ENCODE measurements at places on chromosomes 2 and 18.

DNA sequence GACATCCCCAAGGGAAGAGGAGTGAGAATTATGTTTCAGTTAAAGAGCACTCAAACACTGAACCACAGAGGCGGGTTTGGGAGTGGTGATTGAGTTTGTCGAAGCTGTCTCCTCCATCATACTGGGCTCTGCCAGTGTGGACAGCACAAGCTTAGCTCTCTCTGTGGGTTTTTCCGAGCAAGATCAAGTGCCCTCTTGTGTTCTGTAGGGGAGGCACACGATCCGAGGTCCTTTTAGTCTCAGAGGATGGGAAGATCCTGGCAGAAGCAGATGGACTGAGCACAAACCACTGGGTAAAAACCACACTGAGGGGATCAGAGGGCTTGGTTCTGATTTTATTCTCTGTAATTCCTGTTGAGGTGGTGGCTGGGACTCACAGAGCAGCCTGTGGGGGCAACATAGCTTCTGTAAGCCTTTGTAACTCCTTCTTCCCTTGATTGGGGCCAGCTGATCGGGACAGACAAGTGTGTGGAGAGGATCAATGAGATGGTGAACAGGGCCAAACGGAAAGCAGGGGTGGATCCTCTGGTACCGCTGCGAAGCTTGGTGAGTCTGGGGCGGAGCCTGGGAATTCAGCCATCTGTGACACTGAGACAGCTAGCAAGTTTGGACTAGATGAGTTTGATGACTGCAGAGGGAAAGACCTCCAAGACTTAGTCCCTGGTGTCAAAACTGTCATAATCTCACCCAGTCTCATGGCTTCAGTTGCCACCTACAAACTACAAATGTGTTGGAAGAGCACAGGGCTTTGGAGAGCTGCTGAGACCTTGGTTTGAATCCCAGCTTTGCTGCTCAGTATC lies 2.0 kb downstream of the NAGK start:
- no peak for DNase-seq

DNA sequence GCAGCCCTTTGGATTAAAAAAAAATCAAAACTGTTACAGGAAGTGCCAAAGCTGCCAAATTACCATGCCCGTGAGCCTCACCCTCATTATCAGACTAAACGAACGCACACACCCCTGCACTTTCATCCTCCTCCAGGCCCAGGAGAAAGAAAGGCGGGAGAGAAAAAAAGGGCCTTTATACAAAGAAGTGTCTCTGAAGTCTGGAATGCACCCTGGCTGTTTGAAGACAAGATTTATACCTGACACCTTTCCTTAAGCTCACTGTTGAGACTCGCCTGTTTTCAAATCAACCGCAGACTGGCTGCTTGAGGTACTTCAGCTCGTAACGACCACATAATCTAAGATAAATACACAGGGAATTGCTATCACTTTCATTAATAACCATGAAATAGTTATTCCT lies 31.0 kb downstream of the EDAR start:
- no peak for DNase-seq

DNA sequence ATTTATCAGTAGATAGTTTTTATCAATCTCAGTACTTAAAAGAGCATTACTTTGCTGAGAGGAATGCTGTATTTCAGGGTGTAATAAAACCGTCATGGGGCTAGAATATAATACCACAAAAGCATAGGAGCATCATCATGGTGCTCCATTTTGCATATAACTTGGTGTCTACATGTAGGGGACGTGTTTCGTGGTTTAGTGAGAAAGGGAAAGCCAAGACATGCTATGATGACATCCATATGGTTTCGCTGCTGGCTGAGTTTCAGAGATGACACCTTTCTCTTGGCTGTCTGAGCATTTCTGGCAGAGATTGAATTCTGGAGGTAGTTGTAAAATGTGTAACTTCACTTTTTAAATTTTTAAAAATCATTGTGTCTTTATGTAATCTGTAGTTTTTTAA lies 32.4 kb downstream of the WDR43 start:
- no peak for DNase-seq

DNA sequence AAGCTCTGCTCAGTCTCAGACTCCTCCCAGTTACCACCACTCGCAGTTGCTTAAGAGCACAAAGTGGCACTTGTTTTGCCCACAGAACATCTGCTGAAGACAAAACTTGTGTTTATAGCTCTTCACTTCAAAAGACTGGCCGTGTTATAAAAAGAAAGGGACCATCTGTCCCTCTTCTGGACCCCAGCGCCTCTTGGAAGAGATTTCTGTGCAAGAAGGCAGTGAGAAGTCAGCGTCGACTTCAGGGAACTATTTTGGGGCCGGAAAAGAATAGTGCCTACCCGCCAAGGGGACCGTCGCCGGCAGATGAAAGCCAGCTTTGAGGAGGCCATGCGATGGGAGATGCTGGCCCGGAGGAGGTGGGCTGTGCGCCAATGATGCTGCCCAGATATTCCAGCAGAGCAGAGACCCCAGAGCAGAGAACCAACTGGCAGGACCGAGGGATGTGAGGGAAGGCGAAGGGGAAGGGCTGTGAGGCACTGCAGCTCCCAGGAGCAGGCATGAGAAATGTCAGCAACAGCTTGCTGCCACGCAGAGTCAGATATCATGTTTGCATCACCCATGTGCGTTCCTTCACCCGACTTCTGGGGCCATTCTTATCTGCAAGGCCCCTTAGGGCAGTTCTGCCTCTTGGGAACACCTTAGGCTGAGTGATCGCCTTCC lies 270.9 kb downstream of the ATAD2B start:
- DNase-seq, result no peak

DNA sequence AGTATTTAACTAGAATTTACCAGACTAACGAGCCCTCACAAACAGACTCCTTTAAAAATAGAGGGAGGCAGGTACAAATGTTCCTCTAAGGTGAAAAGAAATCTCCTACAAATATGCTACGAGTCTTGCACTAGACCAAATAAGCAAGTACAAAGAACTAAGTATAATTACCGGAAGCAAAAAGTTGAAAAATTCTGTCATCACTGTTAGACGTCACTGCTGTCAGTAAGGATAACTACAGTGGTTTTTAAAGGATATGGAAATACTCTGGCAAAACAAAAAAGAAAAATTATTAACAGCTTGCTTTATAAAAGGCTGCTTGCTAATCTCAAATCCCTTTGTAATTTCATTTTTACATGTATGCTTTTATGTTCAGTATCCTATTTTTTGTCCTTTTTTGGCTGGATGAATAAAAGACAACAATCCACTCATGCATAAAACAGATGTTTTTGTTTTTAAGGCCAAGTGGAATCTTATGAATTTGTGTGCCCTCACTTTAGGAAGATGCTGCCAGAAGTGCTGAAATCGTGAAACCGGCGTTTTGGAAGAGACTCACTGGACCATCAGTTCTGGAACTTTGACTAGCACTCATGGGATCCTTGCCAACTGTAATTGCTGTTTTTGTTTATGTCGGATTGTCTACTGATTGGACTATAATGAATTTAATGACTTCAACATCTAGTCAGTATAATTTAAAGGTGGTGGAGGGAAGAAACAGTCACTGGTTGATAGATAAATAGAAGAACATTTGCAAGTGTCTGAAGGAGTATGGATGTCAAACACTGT lies 6.7 kb downstream of the ZNF521 start:
- DNase-seq, result no peak

DNA sequence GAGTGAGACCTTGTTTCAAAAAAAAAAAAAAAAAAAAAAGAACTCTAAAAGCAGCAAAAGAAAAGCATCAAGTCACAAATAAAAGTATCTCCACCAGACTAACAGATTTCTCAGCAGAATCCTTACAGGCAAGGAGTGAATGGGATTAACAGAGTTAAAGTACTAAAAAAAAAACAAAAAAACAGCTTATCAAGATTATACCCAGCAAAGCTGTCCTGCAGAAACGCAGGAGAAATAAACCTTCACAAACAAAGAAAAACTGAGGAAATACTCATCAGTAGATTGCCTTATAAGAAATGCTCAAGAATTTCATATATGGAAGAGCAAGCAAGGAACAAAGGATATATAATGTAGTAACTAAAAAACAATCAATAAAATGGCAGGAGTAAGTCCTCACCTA lies 35.6 kb downstream of the USP34 start:
- no peak for DNase-seq

DNA sequence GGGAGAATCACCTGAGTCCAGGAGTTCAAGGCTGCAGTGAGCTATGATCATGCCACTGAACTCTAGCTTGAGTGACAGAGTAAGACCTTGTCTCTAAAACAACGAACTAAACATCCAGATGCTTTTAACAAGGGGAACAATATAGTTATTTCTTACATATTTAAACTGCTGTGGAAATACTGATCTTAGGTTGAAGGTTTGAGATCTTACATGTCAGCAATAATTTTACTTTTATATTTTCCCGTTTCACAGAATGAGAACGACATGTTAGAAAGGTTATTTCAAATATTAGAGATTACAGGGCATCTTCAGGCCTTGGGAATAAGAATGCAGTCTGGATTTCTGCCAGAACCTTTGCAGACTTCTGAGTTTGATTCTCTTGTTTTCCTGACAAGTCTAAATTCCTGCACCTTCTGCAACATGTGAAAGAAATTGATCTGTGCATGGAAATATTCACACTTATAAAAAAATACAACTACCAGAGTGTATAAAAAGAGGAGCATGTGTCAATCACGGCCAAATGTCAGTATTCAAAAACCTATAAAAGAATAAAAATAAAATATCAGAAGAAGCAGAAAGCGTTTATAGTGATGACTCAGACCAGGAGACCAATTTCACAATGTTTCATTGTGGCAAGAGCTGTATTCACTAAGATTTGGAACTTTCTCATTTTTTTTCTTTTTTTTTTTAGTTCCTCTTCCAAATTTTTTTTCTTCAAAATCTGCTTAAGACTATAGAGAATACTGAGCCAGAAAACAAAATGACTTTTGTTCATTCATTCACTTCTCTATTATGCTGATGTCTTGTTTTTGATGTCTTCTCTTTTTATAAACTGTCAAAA lies 29.6 kb downstream of the COLEC12 start:
- DNase-seq, result no peak

DNA sequence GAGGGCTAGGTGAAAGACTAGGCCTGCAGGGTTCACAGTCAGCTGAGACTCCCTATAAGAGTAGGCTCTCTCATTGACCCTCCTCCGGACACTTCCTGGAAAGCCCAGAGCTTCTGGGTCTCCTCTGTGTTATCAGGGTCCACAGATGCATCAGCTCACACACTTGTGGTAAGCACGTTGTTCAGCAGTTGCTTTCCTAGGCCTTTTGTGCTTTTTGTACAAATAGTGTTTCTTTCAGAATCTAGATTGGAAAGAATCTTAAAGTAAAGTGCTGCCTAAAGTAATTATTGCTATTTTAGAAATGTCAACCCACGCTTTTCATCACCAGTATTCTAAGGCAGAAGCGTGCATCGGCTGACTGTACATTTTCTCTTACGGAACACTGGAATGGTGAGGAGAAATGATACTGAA lies 15.5 kb downstream of the SLC9A2 start:
- no peak for DNase-seq

DNA sequence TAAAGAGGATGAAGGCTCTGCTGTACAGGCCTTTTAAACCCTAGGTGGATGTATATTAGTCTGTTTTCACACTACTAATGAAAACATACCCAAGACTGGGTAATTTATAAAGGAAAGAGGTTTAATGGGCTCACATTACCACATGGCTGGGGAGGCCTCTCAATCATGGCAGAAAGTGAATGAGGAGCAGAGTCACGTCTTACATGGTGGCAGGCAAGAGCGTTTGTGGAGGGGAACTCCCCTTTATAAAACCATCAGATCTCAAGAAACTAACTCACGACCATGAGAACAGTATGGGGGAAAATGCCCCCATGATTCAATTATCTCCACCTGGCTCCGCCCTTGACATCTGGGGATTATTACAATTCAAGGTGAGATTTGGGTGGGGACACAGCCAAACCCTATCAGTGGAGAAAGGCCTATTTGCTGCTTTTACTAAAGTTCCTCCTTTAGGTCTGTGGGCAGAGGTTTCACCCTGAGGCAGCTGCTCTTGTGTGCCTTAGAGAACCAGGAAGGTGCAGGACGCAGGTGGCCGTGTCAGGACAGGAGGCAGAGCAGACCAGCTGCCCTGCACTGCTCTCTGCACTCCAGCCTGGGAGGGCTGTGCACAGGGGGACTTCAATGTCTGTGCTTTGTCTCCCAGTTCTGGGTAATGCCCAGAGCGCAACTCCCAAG lies 178.8 kb upstream of the HDAC4 start:
- no peak for DNase-seq

DNA sequence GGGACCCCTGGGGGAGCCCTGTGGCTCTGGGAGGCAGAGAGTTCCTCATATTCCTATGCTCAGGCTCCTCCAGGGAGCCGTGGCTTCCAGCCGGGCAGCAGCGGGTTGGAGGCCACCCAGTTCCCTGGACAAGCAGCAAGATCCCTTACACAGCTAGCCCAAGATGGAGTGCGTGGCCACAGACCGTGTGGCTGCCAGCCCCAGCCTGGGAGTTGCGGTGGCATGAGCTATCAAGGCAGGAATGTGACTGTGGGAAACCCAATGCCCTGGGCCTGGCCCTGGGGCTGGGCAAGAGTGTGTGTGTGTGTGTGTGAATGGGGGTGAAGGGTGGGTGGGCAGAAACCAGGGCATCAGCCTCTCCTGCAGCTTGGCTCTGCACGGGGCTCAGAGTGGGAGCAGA lies 130.5 kb downstream of the DYSF start:
- no peak for DNase-seq

DNA sequence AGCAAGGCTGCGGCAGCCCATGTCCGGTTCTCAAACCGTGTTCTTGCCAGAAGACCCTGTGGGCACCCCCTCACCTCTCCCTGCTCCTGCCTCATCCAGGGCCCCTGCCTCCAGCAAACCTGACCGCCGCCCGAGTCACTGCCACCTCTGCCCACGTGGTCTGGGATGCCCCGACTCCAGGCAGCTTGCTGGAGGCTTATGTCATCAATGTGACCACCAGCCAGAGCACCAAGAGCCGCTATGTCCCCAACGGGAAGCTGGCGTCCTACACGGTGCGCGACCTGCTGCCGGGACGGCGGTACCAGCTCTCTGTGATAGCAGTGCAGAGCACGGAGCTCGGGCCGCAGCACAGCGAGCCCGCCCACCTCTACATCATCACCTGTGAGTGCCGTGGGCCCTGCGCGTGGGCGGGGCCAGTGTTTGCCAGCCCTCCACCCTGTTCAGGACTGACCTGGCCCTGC lies 32.2 kb downstream of the MTERF4 start:
- no peak for DNase-seq

GRCh38 chr2:231745303-231746038 lies 35.6 kb downstream of the PDE6D start:
- DNase-seq, result no peak

DNA sequence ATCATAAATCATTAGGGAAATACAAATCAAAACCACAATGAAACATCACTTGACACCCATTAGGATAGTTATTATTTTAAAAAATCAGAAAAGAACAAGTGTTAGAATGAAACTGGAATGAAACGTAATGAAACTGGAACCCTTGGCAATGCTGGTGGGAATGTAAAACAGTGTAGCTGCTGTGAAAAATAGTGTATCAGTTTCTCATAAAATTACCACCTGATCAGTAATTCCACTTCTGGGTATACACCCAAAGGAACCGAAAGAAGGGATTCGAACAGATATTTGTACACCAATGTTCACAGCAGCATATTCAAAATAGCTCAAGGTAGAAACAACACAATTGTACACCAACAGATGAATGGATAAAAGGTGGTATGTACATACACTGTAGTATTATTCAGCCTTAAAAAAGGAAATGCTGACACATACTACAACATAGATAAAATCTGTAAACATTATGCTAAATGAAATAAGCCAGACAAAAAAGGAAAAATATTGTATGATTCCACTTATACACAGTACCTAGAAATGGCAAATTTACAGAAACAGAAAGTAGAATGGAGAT lies 27.0 kb downstream of the ROCK1 start:
- DNase-seq, result no peak

GRCh38 chr2:80141007-80141726 lies 163.4 kb downstream of the LRRTM1 start:
- no peak for DNase-seq

GRCh38 chr18:57543560-57543959 lies 42.9 kb downstream of the FECH start:
- DNase-seq, result no peak
